CD14-positive monocyte (primary cell): ENCODE measurements at places on chromosomes 16 and 17.

DNA sequence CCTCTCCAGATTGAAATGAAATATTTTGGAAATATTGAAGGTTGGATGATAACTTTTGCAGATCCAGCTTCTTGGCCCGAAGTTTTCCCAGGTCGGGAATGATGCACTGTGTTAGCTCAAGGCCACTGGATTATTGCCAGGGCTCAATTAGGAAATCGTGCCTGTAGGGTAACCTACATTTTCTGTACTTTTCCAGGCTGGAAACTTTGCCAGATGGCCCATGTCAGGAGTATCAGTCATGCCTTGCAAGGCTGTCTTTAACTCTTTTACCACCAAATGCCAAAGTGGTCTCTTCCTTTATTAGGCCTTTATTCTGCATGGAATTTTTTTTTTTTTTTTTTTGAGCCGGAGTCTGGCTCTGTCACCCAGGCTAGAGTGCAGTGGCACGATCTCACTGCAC is 8.9 kb upstream of the SEC14L1 start:
- DNase-seq: no peak
- H3K27ac ChIP-seq: no peak overlapping the region
- H3K4me3 ChIP-seq: no peak overlapping the region
- H3K27me3 ChIP-seq: no peaks in the 10 kb centered on the region
- peaks cover 17% of the 10 kb centered on the region for H3K4me1 ChIP-seq

DNA sequence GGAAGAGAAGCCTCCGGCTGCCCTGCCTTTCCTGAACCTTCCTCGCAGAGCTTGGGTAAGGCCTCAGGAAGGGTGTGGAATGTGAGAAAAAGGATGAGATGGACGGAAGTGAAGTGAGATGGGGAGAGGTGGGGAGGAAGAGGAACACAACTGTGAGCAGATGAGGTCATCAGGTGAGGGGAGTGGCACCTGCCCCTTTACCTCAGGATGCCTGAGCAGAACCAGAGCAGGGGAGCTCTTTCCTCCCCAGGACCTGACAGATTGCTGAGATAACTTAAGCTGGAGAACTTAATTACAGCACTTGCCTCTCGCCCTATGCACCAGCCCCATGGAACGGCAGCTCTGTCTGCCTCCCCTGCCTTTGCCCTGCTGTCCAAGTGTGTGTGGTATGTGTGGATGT is 29.8 kb downstream of the TMEM132E start:
- DNase-seq: no peak
- H3K4me3 ChIP-seq: no peak overlapping the region
- H3K4me1 ChIP-seq: no peaks in the 10 kb centered on the region
- no peaks in the 10 kb centered on the region for H3K36me3 ChIP-seq
- H3K27ac ChIP-seq: no peak overlapping the region
- H3K27me3 ChIP-seq: peaks cover 2% of the 10 kb centered on the region

DNA sequence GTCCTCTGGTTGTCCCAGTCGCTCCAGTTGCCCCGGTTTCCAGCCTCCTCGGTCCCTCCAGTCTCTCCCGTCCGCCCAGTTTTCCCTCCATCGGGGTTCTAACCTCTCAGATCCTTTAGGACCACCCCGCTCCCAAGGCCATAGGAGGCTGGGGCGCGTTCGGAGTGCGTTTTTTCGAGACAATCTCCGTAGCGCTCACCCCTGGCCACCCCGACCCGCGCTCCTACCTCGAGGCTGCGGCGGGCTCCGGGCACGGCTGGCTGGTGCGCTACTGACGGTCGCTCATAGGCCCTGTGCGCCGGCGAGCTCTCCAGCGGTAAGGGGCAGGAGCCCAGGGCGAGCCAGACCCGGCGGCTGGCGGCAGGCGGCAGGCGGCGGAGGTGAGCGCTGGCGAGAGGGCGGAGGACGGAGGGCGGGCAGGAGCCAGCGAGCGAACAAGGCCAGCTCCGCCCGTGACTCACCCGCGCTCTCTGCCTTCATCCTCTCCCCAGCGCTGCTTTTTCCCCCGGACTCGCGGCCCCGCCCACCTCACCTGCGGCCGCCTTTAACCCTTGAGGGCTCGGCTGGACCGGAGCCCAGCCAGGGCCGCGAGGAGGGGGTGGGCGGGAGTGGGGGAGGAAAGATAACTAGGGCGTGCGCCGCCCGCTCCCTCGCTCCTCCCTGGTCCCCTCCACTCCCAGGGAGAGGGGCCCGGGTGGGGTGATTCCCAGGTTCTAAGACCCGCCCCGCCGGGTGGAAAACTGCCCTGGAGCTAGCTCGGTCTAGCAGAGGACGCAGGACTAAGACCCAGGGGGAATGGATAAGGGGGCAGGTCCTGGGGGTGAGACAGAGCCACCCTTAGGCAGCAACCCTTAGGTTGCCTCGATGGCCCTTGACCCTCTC is at the start of gene SP6:
SP6 (minus strand) TSS at position 472 of the 882 bp plus-strand sequence. CDS start 2,734 bp downstream, outside the sequence.
- no peaks in the 10 kb centered on the region for H3K36me3 ChIP-seq
- DNase-seq: no peak
- H3K27ac ChIP-seq: no peak within 1 kb of the TSS
- H3K4me1 ChIP-seq: peaks cover 11% of the 10 kb centered on the region
- H3K4me3 ChIP-seq: no peak within 1 kb of the TSS
- H3K27me3 ChIP-seq: peaks cover 75% of the 10 kb centered on the region

- H3K36me3 ChIP-seq: no peaks in the 10 kb centered on the region
- peaks cover 79% of the 10 kb centered on the region for H3K4me1 ChIP-seq
- H3K27me3 ChIP-seq: no peaks in the 10 kb centered on the region
- DNase-seq: peak; percentile 91
Observed at GRCh38 chr16:10876799-10877341, at the start of gene CIITA. TSS of gene CIITA (plus strand) at chr16:10877202. CDS start at chr16:10877331, 129 bp downstream.

DNA sequence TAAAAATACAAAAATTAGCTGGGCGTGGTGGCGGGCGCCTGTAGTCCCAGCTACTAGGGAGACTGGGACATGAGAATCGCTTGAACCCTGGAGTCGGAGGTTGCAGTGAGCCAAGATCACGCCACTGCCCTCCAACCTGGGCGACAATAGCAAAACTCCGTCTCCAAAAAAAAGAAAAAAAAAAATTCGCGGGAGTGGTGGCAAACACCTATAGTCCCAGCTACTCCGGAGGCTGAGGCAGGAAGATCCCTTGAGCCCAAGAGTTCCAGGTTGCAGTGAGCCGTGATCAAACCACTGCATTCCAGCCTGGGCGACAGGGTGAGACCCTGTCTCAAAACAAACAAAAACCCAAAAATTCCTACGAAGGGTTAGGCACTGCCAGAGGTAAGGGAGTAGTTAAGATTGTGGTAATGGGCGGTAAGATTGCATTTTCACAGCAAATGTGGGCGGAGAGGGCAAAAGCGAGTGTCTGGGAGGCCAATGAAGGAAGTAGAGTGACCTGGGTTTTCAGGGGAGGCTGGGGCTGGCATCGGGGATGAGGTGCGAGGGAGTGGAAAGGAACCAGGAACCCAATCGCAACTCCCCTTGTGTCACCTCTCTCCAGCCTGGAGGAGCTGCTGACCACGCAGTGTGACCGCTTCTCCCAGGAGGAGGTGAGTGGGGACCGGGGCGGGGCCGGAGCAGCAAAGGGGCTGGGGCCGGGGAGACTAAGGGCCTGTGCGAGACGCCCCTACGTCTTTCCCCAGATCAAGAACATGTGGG is 2.6 kb downstream of the MYL11 start:
- H3K4me1 ChIP-seq: peaks cover 25% of the 10 kb centered on the region
- no peak for DNase-seq
- H3K27me3 ChIP-seq: no peaks in the 10 kb centered on the region
- H3K4me3 ChIP-seq: peak overlapping the region; percentile 64
- H3K36me3 ChIP-seq: no peaks in the 10 kb centered on the region
- H3K27ac ChIP-seq: peak overlapping the region; percentile 100

GRCh38 chr17:79615446-79615845 is 4.6 kb upstream of the RBFOX3 start:
- DNase-seq: no peak
- H3K36me3 ChIP-seq: no peaks in the 10 kb centered on the region
- no peak overlapping the region for H3K4me3 ChIP-seq
- H3K27me3 ChIP-seq: peaks cover 10% of the 10 kb centered on the region

- H3K4me1 ChIP-seq: peaks cover 10% of the 10 kb centered on the region
- no peak for DNase-seq
- no peaks in the 10 kb centered on the region for H3K36me3 ChIP-seq
Observed at GRCh38 chr16:10558746-10559641, 21.4 kb downstream of the EMP2 start.

GRCh38 chr17:69412251-69412671 is 2.2 kb upstream of the MAP2K6 start:
- H3K36me3 ChIP-seq: no peaks in the 10 kb centered on the region
- H3K27ac ChIP-seq: no peak overlapping the region
- H3K27me3 ChIP-seq: no peaks in the 10 kb centered on the region
- no peak for DNase-seq
- no peak overlapping the region for H3K4me3 ChIP-seq

- DNase-seq: no peak
- no peaks in the 10 kb centered on the region for H3K4me1 ChIP-seq
- H3K27ac ChIP-seq: no peak overlapping the region
- no peak overlapping the region for H3K4me3 ChIP-seq
Observed at GRCh38 chr16:86924537-86924936, 346.2 kb downstream of the FOXL1 start.

DNA sequence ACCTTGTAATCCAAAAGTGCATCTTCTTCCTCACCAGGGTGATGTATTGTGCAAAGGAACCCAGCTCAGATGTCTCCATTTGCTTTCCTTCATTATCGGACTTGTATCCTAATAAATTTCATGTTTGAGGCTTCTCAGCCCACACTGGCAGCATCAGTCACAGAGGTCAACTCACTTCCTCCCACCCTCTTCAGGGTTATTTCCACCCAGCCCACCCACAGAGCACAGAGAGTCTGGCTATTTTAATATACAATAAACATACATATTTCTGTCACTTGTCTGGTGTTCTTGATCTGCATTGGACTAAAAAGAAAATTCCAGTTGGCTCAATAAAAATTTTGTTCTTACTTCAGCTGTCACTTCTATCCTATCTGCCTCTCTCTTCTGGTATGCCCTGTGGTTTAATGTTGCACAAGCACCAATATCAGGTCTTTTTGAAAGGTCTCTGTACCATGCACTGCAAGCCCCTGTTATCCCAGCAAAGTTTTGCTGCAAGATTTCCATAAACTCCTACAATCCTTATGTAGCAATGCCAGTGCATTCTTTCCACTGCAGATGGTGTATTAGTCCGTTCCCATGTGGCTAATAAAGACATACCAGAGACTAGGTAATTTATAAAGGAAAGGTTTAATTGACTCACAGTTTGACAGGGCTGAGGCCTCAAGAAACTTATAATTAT is 201.8 kb downstream of the CDH11 start:
- DNase-seq: no peak
- H3K27me3 ChIP-seq: no peaks in the 10 kb centered on the region
- H3K4me3 ChIP-seq: no peak overlapping the region

GRCh38 chr16:23712976-23713375 is at the start of gene ERN2:
TSS of gene ERN2 (minus strand) at chr16:23713222. CDS start at chr16:23713187, 35 bp downstream.
- no peaks in the 10 kb centered on the region for H3K4me1 ChIP-seq
- H3K4me3 ChIP-seq: no peak within 1 kb of the TSS
- H3K36me3 ChIP-seq: no peaks in the 10 kb centered on the region

GRCh38 chr17:2022647-2023240 is 2.4 kb downstream of the RTN4RL1 start:
- H3K27me3 ChIP-seq: peaks cover 71% of the 10 kb centered on the region
- H3K4me1 ChIP-seq: peaks cover 26% of the 10 kb centered on the region
- H3K27ac ChIP-seq: no peak overlapping the region
- no peaks in the 10 kb centered on the region for H3K36me3 ChIP-seq
- no peak for DNase-seq

- H3K36me3 ChIP-seq: no peaks in the 10 kb centered on the region
- no peaks in the 10 kb centered on the region for H3K27me3 ChIP-seq
- DNase-seq: no peak
- no peaks in the 10 kb centered on the region for H3K4me1 ChIP-seq
Observed at GRCh38 chr17:66713533-66714042, 121.3 kb upstream of the CACNG5 start.

- no peak overlapping the region for H3K4me3 ChIP-seq
- no peak overlapping the region for H3K27ac ChIP-seq
- H3K27me3 ChIP-seq: no peaks in the 10 kb centered on the region
- H3K4me1 ChIP-seq: peaks cover 20% of the 10 kb centered on the region
- H3K36me3 ChIP-seq: no peaks in the 10 kb centered on the region
- DNase-seq: no peak
Observed at GRCh38 chr17:42411361-42411760, 11.7 kb downstream of the CAVIN1 start.

- H3K27ac ChIP-seq: no peak overlapping the region
- H3K36me3 ChIP-seq: no peaks in the 10 kb centered on the region
- H3K4me3 ChIP-seq: no peak overlapping the region
- no peaks in the 10 kb centered on the region for H3K4me1 ChIP-seq
Observed at GRCh38 chr17:65584604-65585521, 23.4 kb upstream of the AXIN2 start.

GRCh38 chr16:48003206-48003907 is 152.4 kb downstream of the ABCC12 start:
- DNase-seq: no peak
- no peaks in the 10 kb centered on the region for H3K27me3 ChIP-seq
- no peaks in the 10 kb centered on the region for H3K4me1 ChIP-seq
- no peaks in the 10 kb centered on the region for H3K36me3 ChIP-seq

DNA sequence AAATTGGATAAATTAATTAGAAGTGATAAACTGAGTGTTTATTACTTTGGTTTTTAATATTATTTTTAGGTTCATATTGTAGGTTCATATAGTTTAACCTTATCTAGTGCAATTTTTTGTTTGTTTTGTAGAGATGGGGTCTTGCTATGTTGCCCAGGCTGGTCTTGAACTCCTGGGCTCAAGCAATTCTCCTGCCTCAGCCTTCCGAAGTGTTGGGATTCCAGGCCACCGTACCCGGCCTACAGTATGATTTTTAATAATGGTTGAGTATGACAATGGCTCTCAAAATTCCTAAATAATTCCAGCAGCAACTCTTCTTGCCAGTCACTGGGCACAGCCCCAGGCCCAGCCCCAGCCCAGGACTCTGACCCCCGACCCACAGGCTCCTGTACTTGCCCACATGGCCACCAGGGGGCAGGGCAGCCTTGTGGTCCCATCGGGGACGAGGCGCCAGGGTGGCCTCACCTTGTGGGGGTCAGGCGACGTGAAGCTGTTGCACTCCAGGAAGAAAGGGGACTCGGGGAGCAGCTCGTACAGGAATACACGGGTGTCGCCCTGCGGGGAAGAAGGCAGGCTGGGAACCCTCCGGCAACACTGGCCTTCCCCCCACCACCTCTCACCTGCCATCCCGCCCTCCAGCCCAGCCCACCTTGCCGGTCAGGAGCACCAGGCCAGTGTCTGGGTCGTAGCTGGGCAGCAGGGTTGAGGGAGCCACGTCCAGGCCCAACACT is 7.9 kb upstream of the PAM16 start:
- no peak overlapping the region for H3K27ac ChIP-seq
- H3K4me3 ChIP-seq: no peak overlapping the region
- H3K27me3 ChIP-seq: no peaks in the 10 kb centered on the region
- no peaks in the 10 kb centered on the region for H3K4me1 ChIP-seq

GRCh38 chr17:57887161-57887560 is 37.3 kb upstream of the MRPS23 start:
- DNase-seq: no peak
- H3K36me3 ChIP-seq: no peaks in the 10 kb centered on the region
- no peak overlapping the region for H3K27ac ChIP-seq
- peaks cover 29% of the 10 kb centered on the region for H3K4me1 ChIP-seq
- H3K4me3 ChIP-seq: no peak overlapping the region
